ENCODE measurements at places on chromosomes 5 and 9.

DNA sequence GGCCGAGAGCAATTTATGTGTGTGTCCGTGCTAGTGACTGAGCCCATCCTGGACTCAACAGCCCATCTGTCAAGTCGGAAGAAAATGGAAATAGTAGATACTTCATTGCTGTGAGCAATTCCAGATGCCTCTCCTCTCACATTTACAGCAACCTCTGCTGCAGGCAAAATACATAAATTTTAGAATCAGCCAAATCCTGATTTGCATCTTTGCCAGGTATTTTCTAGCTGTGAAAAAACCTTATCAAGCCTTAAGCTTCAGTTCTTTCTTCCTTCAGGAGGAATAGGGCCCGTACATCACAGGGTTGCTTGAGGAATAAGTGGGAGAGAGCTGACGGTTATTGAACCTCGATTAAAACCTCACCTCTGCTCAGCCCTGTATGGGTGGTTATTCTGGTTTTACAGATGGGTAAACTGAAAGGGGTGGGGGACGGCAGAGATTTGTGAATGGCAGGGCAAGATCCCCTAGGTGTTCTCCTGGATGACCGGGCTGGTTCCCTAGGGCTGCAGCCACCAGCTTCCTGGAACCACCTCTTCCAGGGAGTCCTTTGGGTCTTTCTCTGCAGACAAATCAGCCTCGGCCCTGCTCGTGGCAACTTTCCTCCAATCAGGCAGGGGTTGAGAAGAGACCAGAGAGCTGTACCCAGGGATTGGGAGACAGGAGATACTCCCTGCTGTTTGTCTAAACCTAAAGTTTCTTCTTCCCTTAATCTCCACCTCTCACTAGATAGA lies 5.3 kb upstream of the MSX2 start:
- no peak for DNase-seq

DNA sequence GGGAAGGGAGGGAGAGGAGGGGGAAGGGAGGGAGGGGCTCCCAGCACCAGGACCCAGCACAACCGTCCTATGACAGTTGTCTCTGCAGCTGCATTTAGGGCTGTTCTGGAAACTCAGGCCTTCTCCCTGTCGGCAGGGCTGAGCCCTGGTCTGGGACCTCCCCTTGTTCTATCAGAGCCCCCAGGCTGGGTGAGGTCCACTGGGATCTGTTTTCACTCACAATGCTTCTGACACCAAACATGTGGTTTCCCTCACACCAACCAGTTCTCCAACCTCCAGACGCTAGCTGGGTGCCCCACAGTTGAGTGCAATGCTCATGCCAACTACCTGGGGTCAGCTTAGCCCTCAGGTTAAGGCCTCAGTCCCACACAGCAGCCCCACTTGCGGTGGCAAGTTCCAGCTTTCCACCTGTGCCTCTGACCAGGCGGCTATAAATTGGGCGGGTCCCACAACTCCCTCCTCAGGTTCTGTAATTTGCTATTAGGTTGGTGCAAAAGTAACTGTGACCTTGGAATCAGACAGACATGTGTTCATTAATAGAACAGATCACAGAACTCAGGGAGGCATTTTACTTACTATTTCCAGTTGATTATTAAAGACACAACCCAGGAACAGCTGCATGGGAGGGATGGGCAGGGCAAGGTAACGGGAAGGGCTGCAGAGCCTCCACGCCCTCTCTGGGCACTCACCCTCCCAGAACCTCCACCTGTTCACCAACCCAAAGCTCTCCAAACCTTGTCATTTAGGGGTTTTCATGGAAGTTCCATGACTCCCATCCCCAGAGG lies 13.5 kb downstream of the ADAMTS2 start:
- no peak for DNase-seq

DNA sequence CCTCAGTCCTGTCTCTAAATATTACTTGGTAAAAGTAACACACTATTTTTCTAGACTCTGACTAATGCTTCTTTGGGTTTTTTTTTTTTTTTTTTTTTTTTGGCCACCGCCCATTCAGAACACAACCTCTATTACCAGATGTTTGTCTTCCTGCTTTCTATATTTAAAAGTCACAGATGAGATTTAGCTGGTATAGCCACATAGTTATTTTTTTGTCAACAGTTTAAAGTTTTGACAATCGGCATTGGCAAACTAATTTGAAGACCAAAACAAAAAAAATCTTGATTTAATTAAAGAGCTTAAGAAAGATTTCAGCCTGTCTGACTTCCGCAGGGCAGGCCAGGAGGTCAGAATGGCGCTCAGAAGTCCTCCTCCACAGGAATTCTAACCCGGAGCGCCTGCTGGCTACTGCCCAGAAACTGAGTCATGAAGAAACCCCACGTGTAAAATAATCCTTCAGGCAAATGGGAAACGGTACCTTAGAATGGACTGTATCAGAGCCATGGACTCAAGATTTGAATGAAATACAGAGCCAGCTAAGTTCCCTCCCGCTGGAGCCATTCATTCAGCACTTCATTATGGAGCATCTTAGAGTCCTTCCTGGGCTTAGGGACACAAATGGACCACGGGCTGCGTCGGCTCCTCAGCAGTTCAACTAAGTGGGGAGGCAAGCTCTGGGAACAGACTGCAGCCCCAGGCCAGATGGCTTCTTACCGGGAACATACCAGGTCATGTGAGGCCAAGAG lies 55.6 kb downstream of the PTPDC1 start:
- DNase-seq: no peak

GRCh38 chr5:143501310-143502044 lies 98.0 kb upstream of the NR3C1 start:
- DNase-seq: no peak

DNA sequence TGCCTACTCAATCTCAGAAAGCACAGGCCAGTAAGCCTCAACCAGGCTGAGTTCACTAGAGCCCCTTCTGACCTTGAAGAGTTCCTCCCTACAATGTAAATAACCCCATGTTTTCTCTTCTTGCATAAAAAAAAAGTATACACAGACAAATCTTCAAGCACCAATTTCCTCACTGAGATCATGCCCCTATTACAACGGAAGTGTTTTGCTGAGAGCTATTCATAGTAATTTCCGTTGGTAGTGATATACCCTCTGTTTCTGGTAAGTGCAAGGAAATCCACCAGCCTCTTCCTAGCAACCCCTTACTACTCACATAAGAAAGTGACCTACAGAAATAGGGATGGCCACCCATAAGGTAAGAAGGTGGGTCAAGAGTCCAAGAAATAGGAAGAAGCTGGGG lies 76.4 kb upstream of the TARS1 start:
- no peak for DNase-seq

DNA sequence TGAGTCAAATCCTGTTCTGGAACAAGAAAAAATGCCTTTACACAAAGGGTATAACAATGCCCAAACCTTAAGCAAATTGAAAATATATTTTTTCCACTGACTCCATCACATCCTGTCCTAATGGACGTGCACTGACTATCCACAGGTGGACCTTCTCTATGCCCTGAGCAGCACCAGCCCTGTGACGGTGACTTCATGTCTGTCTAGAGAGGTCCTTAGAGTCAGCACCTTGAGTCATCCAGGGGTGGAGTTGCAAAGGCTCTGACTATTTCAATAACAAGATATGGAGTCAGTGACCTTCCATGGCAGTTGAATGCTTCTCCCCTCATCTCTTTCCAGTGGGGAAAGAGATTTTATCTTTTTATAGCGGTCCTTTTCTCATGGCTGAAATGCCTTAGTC lies 78.0 kb downstream of the YIPF5 start:
- DNase-seq: no peak

- DNase-seq: no peak
Measured at GRCh38 chr9:133703591-133704399, 34.4 kb downstream of the SARDH start.

DNA sequence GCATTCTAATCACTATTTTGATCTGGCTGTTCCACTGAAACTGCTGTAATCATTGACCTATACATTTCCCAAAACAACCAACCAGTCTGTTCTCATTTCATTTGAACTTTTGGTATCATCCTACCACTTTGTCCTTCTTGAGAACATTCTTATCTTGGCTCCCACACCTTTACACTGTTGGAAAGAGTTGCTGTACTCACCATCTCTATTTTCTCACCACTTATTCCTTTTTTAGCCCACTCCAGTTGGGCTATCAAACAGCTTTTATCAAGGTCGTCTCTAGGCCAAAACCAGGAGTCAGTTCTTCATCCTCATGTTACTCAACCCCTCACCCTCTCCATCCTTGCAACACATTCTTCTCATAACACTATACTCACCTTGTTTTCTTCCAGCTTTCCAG lies 170.1 kb downstream of the KDM4C start:
- DNase-seq: no peak

DNA sequence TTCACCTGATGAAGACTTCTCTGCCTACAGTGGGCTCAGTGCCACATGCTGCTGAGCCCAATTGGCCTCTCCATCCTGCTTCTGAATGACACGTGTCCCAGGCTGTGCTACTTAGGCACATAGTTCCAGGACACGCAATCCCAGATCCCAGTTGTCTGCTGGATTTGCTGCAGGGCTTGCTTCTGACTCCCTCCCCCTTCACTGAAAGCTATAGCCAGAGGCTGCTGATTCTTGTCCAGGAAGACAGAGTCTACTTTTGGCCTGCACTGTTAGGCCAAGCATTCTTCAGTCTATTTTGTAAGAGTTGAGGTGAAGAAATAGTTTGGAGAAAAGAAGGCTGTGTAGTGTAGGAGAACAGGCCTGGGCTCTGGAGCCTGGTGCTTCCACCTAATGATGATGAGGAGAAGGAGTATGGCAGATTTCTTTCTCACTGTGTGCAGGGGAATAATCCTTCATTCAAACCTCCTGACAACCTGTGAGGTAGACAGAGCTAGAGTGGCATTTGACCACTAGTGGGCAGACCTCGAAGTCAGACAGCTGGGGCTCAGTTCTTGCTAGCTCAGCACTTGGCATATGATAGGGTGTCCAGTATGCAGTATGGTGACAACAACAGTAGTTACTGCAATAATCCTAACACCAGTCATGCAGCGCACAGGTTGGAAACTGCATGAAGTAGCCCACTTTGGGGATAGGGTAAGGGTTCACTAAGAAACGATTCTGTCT lies 19.5 kb upstream of the ASPN start:
- DNase-seq: no peak

DNA sequence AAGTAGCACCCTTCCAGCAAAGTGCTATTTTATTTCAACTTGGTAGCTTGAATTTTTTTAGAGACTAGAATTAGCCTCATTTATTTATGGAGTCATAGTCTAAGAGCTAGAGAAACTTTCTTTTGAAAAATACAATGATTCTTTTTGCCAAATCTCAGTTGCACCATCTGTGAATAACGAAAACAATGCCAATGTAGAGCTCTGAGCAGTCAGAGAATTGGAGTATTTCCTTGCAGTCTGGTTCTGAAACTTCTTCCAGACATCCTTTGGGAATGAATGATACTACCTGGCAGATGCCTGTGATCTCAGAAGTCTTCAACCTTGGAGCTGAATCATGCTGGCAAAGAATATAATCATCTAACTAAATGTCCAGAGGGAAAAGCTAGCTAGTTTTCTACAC lies 511.5 kb upstream of the CYLC2 start:
- no peak for DNase-seq

DNA sequence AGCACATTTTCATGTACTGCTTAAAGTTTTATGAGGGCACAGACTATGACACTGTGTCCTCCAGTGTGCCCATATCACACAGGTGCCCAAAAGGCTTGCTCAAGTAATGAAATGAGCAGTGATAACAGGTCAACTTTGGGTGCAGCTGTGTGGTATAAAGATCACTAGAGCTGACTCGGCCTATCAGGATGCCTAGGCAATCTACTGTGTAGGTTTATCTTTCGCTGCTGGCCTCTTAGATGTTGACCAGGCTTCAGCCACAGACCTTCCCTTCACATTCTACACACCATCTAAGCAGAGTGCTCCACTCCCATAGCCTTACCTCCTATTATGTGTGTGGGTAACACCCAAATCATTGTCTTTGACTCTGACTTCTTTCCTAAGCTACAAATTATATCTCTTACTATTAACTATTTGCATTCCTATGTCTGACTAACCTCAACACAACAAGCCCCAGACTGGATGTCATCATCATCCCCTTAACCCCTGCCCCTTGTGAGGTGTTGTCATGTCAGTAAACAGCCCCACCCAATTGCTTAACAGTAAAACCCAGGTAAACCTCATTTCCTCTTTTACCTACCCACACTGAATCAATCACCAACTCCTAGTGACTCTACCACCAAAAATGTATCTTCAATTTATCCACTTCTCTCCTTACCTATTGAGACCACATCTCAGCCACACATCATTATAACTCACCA lies 2.5 kb downstream of the SREK1IP1 start:
- DNase-seq: no peak

DNA sequence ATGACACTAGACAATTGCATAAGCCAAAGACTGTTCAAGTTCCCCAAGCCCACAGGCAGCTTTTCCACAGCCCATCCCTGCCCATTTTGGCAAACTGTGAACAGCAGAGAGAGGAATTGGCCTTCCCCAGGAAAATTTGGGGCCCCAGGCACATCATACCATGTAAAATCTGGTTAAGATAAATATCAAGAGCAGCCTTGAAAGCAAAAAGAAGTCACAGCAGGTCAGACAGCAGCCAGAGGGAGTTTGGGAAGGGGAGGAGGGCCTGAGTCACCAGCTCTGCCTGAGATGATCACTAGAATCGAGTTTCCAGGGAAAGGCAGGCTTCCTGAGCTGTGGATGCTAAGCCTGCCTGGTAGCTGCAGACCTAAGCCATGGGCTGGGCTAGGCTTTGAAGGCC lies 179.2 kb downstream of the RFK start:
- DNase-seq: no peak

DNA sequence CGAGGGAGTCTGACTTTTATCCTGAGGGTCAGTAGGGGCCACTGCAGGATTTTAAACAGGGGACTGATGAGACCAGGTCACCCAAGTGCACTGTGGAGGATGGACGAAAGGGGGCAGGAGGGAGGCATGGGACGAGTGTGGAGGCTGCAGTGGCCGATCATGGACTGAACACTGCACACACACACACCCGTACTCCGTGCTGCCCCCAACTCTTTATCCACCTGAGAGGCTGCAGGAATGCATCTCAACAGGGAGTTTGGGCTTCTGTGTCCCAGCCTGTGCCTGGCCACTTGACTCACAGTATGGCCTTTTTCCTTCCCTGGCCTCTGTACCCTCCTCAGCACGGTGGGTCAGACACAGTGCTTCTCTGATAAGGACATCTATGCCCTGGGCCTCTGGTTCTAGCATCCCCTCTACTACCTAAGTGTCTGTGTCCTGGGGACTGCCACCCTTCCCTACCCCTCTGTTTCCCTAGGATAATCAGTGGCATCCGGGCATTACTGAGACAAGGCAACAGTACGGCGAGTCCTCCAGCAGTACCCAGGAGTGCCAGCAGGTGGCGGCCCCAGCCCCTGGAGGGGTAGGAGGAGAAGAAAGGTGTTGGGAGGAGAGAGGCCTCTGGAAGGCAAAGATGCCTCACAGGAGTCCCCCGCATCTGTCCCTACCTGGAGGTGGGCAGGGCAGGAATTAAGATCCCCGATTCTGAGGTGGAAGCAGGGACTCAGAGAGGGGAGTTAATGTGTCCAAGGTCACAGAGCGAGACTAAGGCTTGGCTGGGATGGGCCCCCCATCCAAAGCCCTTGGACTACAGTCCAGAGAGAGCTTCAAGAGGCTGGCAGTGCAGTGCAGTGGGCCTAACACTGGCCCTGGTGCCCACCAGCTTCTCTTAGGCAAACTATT lies 5.1 kb upstream of the CDX1 start:
- DNase-seq: no peak
